Astrocyte (in vitro differentiated cells and primary cell): ENCODE measurements at places on chromosomes 5 and 9.

GRCh38 chr5:131521252-131521651, 113.8 kb downstream of the RAPGEF6 start:
- peak; percentile 89 for DNase-seq

GRCh38 chr9:72199238-72199637, 50.0 kb downstream of the GDA start:
- DNase-seq, result no peak

- peak; percentile 29 for DNase-seq
Observed at GRCh38 chr9:18422296-18423036, 51.5 kb upstream of the ADAMTSL1 start.

GRCh38 chr9:88697764-88698432, 162.9 kb downstream of the NXNL2 start:
- DNase-seq, result no peak

GRCh38 chr5:175772747-175773533, 98.4 kb upstream of the CPLX2 start:
- DNase-seq, result no peak

- DNase-seq, result no peak
Observed at GRCh38 chr5:99248066-99248465, 319.3 kb upstream of the CHD1 start.

- DNase-seq, result peak; percentile 68
Observed at GRCh38 chr5:138230981-138231589, 18.0 kb upstream of the CDC23 start.

DNA sequence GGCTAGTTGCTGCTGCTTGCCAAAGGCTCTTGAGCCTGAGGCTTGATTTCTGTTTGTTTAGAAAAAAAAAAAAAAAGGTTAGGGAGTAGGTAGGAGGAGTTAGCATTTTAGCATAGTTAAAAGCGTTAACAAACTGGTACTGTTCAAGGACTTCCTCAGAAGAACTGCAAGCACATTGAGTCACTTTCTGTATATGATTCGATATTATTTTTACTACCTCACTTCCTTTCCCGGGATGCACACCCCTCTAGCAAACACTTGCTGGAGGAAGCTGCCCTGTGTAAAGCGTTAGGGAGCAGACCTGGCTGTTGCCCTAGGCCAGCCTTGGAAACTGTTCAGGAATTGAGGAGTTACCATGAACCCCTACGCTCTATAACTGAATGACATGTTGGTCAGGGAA, 15.7 kb upstream of the CEP120 start:
- DNase-seq, result no peak

GRCh38 chr9:98472216-98472615, 216.8 kb upstream of the TBC1D2 start:
- DNase-seq, result no peak

DNA sequence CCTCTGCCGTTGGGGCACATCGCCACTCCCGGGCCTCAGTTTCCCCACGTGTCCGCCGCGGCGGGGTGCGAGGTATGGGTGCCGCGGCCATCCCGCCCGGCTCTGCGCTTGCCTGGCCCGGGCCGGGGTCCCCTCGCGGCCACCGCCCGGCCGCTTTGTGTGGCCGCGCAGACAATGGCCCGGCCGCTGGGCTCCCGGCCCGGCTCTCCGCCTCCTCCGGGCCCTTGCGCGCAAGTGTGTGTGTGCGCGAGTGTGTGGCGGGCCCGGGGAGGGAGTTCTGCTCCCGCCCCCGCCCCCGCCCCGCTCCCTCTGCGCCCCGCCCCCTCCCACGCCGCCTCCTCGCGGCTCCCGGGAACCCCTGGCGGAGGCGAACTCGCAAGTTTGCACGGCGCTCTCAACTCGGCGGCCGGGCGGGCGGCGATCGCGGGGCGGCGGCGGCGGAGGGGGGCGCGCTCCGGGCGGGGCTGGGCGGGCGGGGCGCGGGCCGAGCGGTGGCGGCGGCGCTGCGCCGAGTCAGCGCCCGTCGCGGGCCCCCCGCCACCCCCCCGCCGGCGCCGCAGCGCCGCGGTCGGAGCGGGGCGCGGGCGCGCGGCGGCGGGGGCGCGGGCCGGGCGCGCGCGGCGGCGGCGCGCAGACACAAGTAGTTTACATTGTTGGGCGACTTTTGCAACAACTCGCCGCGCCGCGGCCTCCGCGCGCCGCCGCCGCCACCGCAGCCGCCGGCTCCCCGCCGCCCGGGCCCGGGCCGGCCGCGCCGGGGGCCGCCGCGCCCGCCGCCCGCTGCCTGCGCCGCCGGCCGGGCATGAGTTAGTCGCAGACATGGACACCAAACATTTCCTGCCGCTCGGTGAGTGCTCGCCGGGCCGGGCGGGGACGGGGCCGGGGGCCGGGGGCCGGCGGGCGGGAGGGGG, at the start of gene RXRA:
Gene RXRA, plus strand, starts transcription at position 643 of the 911 bp plus-strand sequence. Its CDS starts 177 bp downstream, at position 820.
- peak; percentile 77 for DNase-seq

DNA sequence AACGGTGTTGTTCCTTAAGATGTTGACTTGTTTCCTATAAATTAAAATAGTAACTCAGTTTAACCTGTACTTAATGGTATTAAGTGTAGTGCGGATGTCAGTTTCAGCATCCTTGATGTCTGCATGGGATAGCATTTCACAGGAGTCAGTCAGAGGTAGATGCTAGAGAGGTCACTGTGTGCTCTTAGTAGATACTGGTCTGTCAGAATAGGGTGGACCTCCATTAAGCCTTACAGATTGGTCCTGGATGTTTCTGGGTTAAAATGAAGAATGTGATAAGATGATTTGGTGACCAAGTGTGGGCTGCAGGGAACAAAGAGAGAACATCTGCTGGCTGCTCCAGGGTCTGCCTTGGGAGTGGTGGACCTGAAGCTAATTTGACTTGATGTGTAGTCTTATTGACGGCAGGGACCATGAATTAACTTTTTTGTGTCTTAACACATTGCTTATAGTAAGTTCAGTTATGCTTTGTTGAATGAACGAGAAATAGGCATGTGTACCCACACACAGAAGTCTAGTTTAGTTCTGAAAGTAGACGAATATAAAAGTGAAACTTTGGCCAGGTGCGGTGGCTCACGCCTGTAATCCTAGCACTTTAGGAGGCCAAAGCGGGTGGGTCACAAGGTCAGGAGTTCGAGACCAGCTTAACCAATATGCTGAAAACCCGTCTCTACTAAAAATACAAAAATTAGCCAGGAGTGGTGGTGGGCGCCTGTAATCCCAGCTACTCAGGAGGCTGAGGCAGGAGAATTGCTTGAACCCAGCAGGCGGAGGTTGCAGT, 12.5 kb downstream of the RAB24 start:
- no peak for DNase-seq

DNA sequence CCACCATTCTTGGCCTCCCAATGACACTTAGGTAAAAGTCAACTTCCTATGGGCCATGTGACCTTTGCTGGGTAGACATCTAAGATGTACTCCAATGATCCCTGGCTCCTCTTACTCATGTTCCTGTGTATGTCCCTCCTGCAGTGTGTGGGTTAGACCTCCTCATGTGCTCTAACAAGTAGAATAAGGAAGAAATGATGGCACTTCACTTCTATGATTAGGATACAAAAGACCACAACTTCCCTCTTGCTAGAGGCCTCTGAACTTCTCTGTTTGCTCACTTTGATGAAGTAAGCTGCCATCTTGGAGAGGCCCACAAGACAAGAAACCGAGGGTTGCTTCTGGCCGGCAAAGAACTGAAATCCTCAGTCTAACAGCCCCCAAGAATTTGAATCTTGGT, 131.8 kb downstream of the TAF11L14 start:
- DNase-seq, result no peak

GRCh38 chr9:121754655-121755436, 103.4 kb downstream of the DAB2IP start:
- no peak for DNase-seq

- DNase-seq, result no peak
Observed at GRCh38 chr5:179974946-179975712, 67.4 kb upstream of the TBC1D9B start.

GRCh38 chr5:71460693-71461092, 5.2 kb downstream of the BDP1 start:
- no peak for DNase-seq

GRCh38 chr5:36414869-36415282, 113.2 kb upstream of the RANBP3L start:
- no peak for DNase-seq

DNA sequence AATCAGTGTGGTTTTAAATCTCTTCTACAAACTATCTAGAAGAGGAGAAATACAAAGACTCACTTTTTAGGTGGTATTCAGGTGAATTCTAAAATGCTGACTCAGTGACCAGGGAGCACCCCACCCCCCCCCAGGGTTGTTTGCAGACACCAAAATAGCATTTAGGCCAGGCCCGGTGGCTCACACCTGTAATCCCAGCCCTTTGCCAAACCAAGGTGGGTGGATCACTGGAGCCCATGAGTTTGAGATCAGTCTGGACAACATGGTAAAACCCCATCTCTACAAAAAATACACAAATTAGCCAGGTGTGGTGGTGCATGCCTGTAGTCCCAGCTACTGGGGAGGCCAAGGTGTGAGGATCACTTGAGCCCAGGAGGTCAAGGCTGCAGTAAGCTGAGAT, 119.0 kb upstream of the LMX1B start:
- DNase-seq, result no peak

GRCh38 chr5:31412324-31412723, 119.6 kb downstream of the DROSHA start:
- no peak for DNase-seq

DNA sequence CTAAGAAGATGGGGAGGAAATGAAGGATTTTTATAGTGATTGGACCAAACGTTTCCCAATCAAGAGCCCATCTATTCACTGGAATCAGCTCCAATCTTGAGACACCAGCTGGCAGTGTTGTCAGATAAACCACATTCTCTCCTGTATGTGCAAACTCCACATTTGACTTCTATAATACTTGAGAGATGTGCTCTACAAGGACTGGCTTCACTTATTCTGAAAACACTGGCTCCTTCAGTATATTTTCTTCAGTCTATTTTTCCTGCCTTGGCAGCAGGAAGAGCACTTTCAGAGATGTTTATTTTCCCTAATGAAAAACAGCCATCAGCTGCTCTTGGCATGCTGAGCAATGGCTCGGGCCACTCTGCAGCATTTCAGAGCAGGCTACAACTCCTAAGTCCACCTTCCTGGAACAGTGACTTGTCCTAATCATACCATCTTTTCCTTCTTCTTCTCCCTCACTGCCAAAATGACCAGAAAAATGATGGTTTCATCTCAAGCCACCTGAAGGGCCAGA, 96.9 kb upstream of the FSTL4 start:
- no peak for DNase-seq

DNA sequence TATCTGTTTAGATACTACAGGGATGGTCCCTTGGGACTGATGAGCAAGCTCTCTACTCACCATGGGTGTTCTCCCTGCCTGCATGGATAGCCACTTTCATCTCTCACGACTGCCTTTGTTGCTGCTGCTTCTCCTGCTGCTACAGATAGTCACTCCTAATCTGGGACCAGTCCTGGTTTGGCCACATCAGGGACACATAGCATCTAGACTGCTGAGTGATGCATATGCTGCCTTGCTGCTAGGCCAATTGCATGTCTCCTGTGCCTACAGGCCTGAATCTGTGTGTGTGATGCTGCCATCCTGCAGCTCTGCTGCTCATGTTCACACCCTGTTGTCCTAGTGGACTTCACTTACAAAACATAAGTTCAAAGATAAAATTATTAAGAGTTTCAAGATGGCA, 297.1 kb downstream of the HCN1 start:
- no peak for DNase-seq

DNA sequence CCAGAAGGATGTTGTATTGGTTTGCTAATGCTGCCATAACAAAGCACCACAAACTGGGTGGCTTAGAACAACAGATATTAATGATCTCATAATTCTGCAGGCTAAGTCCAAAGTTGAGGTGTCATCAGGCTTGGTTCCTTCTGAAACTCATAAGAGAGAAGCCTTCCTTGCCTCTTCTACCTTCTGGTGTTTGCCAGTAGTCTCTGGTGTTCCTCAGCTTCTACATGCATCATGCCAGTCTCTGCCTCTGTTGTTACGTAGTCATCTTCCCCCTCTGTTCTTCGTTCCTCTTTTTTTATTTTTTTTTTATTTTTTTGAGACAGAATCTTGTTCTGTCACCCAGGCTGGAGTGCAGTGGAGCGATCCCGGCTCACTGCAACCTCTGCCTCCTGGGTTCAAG, 61.8 kb downstream of the LRRC70 start:
- no peak for DNase-seq

DNA sequence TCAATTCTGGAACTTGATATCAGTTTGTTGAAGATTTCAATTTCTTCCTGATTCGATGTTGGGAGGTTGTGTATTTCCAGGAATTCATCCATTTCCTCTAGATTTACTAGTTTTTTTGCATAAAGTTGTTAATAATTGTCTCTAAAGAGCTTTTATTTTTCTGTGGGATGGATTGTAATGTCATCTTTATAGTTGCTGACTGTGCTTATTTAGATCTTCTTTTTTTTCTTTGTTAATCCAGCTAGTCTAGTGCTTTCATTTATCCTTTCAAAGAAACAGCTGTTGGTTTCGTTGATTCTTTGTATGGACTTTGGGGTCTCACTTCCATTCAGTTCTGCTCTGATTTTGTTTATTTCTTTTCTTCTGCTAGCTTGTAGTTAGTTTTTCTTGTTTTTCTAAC, 302.0 kb upstream of the DMAC1 start:
- DNase-seq, result no peak

DNA sequence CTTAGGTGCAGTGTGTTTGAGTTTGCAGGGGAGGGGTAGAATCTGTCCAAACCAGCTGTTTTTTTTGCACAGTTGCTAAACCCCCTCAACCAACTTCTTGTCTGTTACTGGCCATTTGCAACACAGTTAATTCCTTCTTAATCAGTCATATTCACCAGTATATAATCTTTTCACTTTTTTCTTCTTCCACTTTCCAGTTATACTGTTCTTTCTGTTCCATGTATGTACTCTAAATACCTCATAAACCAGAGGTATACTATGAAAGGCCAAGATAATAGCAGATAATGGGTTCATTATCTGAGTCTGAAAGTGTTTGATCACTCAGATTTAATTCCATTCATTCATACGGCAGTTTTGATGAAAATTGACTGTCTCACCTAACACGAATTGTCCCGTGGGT, 11.1 kb downstream of the SMAD5 start:
- DNase-seq, result no peak

DNA sequence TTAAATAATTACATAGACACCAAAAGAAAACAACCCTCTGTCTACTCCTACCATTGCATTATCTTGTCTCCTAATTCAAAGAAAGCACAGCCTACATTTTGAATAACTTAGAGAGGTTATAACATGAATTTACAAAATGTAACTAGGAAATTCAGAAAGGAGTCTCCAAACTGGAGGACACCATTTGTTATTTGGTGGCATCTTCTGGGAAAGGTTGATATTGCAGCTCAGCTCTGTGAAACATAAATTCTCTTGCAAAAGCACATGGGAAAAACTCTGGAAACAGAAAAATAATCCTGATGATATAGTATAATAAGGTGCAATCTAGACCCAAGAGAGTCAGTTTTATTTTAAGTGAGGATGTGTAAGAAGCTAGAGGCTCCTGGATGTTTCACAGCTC, 215.3 kb downstream of the MLLT3 start:
- no peak for DNase-seq

- no peak for DNase-seq
Observed at GRCh38 chr9:87068177-87068840, 121.0 kb upstream of the GAS1 start.

DNA sequence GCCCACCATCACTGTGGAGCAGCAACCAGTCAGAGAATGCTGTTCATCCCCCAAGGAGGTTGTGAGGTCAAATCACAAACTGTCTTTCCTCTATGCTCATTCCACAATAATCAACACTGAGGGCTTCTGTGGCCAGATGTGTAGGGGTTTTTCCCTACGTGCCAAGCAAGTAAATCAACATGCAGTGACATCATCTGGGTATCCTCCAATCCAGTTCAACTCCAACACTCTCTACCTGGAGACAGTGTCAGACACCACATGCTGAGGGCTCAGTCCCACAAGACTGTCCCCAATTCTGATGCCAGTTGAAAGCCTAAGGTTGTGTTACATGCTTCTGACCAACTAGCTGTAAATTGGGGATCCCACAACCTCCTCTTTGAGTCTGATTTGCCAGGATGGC, 57.3 kb upstream of the DMRT1 start:
- DNase-seq, result no peak
